Smooth muscle cell of the brain vasculature (primary cell): ENCODE measurements at places on chromosomes 7 and 10.

GRCh38 chr10:75016325-75016724, 95.1 kb upstream of the SAMD8 start:
- DNase-seq, result no peak

GRCh38 chr7:153581419-153581818, 470.8 kb upstream of the DPP6 start:
- DNase-seq, result no peak

DNA sequence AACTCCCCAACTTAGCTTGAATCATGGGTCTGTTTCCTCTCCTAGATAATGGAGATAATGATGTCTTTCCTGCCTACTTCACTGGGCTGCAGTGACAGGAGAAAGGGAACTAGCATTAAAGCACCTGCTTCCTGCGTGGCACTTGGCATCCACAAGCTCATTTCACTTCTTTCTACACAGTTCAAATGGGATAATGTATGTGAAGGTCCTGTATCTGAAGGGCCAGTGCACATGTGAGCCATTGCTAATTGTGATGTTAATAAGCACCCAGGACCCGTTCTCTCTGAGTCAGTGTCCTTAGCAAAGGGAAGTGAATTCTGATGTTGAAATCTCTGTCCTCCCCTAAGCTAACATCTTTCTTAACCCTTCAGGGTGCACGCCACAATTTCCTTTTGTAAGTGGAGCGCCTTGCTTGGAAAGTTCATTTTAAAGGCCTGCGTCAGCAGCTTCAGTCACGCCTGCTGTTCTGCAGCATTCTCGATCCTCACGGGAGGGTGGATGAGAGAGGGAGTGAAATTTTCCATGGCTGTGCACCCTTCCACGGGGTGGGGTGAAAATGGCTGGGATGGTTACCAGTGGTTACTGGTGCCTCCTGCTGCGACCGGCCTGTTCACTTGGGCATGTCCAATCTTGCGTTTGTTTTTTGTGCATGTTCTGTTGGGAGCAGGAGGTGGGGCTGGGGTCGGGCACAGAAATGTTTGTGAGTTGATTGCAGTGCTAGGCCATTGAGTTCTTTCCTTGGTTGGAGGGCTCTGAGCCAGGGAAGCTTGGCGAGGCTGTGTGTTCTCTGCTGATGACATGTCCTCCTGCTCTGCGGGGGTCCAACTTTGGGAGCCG, 59.2 kb downstream of the HK1 start:
- peak; percentile 73 for DNase-seq

- no peak for DNase-seq
Observed at GRCh38 chr10:88901206-88901983, 21.4 kb downstream of the STAMBPL1 start.

DNA sequence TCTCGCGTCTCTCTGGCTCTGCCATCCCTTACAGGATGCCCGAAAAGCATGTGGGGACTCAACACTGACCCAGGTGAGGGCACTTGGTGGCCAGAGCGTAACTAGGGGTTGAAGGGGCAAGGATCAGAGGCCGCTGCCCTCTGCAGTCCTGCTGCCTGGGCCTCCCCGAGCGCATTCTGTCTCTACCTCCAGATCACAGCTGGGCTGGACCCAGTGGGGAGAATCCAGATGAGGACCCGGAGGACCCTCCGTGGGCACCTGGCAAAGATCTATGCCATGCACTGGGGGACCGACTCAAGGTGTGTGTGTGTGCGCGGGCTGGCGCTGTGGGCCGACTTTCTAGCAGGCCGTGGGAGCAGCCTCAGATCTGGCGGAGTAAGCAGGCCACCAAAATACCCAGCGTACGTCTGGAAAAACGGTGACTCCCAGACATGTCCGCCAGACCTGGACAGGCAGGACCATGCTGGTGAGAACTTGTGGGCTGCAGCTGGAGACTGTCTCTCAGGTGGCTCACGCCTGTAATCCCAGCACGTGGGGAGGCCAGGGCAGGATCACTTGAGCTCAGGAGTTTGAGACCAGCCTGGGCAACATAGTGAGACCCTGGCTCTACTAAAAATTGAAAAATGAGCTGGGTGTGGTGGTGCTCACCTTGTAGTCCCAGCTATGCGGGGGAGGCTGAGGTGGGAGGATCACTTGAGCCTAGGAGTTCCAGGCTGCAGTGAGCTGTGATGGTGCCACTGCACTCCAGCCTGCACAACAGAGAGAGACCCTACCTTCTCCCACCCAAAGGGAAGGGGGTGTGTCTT, 3.2 kb downstream of the GNB2 start:
- no peak for DNase-seq

DNA sequence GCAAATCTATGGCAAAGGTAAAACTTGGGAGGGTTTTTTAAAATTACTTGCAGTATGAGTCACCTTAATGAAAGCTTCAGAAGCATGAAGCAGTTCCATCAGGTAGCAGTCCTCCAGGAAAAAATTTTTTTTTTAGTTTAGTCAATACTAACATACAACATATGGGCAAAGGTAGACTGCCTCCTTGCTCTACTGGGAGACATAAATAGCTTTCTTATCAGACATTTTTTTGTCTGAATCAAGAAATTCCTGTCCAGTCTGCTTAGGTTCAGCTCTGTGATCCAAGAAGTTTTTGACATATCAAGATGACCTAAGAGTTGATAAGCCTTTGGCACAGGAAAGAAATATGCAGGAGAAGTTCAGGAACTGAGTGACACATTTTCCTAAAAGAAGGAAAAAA, 171.5 kb upstream of the TCF7L2 start:
- no peak for DNase-seq

- no peak for DNase-seq
Observed at GRCh38 chr10:34171957-34172527, 643.1 kb downstream of the PARD3 start.

GRCh38 chr10:72096115-72097000, 8.0 kb upstream of the SPOCK2 start:
- peak; percentile 54 for DNase-seq

GRCh38 chr10:95350219-95350829, 59.5 kb upstream of the PDLIM1 start:
- DNase-seq, result no peak

- DNase-seq, result no peak
Observed at GRCh38 chr7:73382934-73383503, 50.6 kb upstream of the FZD9 start.

- no peak for DNase-seq
Observed at GRCh38 chr7:98084631-98085030, 22.0 kb upstream of the LMTK2 start.

- no peak for DNase-seq
Observed at GRCh38 chr7:138328215-138328614, 131.8 kb upstream of the TRIM24 start.

DNA sequence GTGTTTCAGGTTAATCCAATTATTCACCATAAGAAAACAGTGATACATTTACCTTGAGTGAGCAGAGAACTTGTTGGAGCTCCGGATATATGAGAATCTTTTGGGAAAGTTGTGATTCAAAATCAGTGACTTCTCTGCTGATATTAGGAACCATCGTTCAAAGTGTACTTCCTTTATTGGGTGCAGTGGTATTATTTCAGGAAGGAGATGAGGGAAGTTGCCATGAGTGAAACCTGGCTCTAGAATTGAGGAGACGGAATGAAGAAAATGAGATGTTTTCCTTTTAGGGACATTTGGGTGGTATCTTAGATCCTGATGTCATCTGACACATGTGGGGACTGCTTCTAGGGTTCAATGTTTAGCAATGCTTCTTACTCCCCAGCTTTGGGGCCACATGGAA, 343.9 kb downstream of the ABCA13 start:
- no peak for DNase-seq

DNA sequence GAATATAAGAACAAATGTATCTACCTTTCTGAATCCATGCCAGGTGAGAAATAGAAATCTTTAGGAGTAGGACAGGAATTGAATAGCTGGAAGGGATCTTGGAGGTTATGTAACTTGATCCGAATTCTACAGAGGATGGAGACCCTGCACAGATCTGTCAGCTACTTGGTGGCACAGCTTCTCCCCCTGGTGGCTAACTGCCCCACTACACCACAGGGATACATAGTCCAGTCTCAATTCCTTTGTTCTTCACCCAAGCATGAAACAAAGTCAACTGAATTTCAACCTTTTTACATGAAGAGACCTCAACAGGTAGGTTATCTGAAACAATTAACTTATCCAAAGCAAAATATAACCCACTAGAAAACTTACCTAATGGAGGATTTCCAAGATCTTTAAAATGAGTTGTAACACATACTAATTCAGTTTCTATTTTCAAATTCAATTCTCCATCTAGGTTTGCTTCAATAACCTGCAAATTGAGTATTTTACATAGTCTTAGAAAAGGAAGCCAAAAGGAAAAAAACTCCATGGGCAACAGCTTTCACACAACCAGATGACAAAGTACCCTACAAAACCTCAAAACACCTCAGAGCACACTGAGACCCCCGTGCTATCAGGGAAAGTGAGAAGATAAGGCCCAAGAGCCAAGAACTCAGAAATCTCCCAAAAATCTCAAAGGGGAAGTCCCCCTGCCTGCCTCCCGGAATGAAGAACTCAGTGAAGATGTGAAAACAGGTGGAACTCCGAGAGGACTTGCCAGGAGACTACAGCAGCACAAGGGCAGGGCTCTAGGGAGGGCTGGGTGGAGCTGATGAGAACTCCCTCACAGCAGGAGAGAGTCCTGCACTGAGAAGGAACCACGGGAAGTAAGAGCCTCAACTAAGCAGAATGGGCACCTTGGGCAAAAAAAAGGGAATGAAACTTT, 10.3 kb downstream of the HUS1 start:
- DNase-seq, result peak; percentile 44

DNA sequence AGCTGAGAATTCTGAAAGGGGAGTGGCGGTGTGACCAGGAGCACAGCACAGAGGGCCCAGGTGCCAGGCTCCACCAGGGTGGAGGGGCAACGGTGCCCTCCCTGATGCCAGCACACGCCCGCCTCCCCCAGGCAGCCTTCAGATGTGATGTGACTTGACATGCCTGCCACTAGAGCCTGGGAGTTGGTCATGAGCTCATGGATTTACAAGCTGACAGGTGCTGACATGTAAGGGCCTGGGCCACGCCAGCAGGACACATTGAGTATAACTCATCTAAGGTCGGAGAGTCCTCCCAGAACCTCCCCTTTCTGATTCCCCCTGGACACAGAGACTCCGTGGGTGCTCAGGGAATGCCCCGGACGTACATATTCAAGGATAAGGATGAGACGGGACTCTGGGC, 74.2 kb downstream of the LSM5 start:
- no peak for DNase-seq

DNA sequence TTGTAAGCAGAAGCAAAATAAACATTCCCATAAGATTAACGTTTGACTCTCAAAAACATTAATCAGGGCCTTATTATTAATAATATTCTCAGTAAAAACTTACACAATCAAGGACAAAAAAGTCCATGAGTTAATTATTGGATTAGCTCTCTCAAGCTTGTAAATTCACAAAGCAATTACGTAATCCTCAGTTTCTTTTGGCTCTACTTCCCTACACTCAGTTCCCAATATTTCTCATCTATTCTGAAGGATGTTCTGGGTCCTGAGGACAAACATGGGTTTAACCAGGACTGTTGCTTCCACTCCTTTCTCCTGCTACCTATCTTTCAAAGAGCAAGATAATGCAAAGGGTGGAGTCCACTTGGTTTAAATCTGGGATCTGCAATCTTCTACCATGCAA, 15.1 kb downstream of the FBXL13 start:
- DNase-seq, result no peak

- DNase-seq, result no peak
Observed at GRCh38 chr7:264541-265191, 25.3 kb upstream of the FOXL3 start.

GRCh38 chr10:19970717-19971116, 154.5 kb downstream of the PLXDC2 start:
- no peak for DNase-seq

- no peak for DNase-seq
Observed at GRCh38 chr7:106561151-106561550, 99.8 kb downstream of the CCDC71L start.

GRCh38 chr7:116665332-116665996, 6.5 kb upstream of the MET start:
- DNase-seq, result no peak

DNA sequence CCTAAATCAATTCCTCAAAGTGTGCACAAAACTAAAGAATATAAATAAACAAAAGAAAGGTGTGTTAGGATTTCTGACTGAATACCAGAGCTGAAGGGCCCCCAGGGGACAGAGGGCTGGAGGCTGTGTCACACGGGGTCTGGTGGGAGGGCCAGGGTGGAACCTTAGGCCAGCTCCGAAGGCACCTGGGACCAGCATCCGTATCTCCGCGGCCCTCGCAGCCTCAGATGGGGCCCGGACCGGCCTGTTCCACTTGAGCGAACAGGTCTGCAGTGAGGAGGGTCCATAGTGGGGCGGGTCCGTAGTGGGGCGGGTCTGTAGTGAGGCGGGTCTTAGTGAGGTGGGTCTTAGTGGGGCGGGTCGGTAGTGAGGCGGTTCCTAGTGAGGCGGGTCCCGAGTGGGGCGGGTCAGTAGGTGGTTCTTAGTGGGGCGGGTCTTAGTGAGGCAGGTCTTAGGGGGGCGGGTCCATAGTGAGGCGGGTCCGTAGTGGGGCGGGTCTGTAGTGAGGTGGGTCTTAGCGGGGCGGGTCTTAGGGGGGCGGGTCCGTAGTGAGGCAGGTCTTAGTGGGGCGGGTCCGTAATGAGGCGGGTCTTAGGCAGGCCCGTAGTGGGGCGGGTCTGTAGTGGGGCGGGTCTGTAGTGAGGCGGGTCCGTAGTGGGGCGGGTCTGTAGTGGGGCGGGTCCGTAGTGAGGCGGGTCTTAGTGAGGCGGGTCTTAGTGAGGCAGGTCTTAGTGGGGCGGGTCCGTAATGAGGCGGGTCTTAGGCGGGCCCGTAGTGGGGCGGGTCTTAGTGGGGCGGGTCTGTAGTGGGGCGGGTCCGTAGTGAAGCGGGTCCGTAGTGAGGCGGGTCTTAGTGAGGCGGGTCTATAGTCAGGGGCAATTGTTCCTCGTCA, 15.1 kb downstream of the GPR146 start:
- DNase-seq, result no peak

GRCh38 chr10:84608126-84608525, 279.7 kb downstream of the CCSER2 start:
- DNase-seq, result no peak

DNA sequence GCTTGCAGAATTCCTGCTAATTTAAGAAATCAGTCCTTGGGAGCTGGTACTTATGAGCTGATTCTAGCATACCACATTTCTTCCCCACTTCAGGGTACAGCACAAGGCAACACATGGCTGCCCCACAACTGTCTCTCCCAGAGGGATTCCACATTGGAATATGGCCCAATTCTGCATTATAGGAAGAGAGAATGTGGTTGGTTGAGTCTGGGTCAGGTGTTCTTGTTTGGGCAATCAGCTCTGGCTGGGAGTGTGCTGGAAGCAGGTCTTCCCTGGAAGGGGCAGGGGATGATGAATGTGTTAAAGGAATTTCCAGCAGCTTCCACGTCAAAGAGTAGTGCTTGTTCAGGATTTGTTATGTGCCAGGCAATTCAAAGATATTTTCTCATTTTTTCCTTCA, 95.7 kb downstream of the BUB3 start:
- DNase-seq, result no peak

- peak; percentile 77 for DNase-seq
Observed at GRCh38 chr10:31146491-31147209, 115.0 kb upstream of the ZNF438 start.

DNA sequence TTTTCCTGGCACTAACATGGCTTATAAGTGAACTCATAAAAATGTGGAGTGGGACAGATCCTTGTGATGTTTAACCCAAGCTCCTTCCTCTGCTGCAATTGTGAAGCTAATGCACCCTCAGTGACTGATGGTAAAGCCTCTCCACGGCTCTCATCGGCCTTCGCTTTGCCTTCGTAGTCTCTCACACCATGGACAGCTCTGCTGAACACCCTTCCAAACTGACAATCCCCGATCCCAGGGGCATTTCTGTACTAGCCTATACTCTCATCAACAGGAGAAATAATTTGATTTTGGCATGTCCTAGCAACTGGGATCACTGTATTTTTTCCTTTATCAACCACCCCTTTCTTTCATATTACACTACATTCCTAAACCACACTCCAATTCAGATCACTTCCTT, 6.1 kb downstream of the ZNF777 start:
- DNase-seq, result no peak
